ENCODE measurements at places on chromosomes 3 and 15.

DNA sequence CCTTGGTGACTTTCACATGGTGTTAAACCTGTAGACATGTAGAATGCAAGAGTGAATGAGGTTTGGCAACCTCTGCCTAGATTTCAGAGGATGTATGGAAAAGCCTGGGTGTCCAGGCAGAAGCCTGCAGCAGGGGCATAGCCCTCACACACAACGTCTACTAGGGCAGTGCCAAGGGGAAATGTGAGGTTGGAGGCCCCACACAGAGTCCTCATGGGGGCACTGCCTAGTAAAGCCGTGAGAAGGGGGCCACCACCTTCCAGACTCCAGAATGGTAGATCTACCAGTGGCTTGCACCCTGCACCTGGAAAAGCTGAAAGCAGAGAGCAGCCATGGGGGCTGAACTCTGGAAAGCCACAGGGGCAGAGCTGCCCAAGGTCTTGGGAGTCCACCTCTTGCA is 241.2 kb downstream of the KLF13 start:
- DNase-seq: no peak

DNA sequence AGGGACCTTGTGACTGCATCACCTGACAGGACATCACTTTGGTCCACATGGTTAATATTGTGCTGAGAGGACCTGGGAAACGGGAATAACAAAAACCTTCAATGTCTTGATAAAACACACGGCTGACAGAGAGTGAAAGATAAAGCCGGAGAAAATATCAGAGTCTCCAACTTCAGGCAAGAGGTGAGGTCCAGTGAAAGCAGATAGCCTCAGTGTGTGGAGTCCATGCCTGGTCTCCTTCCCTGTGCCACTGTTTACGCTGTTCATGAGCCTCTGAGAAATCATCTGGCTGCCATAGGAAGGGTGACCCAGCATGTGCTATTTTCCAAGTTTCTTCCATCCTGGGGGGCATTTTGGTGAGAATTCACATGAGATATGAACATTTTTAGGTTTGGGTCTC is 39.8 kb downstream of the CCR3 start:
- no peak for DNase-seq

- DNase-seq: no peak
Observed at GRCh38 chr3:109384164-109384563, 46.8 kb upstream of the DPPA4 start.

DNA sequence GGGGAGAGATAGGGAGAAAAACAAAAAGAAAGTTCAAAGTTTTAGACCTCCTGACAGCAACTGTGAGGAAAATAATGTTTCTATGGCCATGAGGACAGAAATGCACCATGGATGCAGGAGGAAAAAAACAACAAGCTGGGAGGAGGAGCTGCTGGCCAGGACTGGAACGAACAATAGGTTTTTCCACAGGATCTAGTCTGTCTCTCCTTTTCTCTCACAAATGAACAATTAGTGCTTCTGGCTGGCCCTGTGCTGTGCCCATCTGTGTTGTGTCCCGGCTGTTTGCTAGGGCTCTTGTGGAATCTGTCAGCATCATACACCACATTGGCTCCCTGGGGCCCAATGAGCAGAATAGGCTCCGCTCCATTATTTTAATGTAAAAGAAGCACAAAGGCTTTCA is 15.2 kb downstream of the GK5 start:
- no peak for DNase-seq

DNA sequence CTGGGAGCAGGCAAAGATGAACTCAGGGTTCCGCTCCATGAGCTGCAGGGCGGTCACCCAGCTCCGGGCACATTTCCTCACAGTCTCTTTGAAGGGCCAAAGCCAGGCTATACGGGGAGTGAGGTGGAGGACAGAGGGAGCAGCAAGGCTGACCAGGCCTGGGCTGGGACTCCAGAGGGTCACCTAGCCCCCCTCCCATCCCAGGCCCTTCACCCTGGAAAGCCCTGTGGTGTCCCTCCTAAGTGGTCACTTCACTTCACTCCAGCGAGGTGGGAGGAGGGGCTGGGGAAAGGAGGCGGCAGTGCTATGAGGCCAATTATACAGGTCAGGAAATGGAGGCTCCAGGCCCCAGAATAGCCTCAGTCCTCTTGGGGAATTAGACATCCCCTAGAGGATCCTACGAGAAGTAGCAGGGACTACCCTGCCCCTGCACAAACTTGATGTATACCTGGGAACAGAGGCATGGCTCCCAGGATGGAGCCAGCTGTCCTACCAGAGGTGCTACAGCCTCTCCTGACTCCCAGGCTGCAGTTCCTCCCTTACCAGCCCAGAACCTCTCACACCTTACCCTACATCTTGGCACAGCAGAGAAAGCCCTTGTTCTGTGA is 5.7 kb downstream of the MAN2C1 start:
- no peak for DNase-seq

- DNase-seq: no peak
Observed at GRCh38 chr3:141070727-141071357, 19.7 kb downstream of the SPSB4 start.

DNA sequence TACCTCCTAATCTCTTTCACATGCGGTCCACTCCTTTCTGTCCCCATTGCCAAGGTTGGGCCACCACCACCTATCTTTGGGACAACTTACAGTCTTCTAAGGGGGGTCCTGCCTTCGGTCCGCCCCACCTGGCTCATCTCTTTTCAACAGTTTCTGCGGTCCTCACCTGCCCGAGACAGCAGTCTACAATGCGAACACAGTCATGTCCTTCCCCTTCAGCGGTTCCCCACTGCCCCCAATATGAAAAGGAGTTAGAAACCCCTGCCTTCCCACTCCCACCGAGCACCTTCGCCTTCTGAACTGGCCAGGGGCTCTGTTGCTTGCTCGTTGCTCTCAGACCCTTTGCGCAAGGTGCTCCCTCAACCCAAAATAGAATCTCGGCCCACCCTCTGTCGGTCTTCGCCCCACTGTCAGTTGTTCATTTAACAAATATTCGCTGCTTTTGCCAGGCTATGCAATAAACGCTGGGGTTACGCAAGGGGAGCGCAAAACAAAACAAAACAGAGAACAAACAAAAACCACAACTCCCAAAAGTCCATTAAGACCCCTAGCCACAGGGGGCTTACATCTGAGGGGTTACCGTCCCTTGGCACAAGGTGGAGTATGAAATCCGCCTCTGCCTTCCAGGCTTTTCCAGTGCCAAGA is 611 bp upstream of the FANCI start:
- DNase-seq: peak; percentile 24

GRCh38 chr3:35739181-35739809 is 100.0 kb downstream of the ARPP21 start:
- DNase-seq: no peak

DNA sequence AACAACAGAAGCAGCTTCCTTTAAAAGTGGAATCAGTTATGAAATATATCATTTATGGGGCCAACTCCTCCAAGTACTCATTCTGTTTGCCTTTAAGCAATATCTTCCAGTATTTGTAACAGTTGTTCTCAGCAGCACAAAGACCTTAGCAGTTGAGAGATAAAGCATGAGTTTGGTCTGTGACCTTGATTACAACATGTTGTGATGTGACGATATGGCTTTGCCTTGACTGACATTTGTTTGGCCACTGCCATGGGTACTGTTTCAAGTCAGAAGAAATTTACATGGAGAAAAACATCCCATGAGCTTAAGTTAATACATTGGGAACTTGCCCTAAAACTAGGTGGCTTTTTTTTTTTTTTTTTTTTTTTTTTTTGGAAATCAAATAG is 175.1 kb upstream of the KBTBD8 start:
- no peak for DNase-seq

GRCh38 chr3:194306109-194306686 is 44.9 kb downstream of the CPN2 start:
- DNase-seq: no peak

DNA sequence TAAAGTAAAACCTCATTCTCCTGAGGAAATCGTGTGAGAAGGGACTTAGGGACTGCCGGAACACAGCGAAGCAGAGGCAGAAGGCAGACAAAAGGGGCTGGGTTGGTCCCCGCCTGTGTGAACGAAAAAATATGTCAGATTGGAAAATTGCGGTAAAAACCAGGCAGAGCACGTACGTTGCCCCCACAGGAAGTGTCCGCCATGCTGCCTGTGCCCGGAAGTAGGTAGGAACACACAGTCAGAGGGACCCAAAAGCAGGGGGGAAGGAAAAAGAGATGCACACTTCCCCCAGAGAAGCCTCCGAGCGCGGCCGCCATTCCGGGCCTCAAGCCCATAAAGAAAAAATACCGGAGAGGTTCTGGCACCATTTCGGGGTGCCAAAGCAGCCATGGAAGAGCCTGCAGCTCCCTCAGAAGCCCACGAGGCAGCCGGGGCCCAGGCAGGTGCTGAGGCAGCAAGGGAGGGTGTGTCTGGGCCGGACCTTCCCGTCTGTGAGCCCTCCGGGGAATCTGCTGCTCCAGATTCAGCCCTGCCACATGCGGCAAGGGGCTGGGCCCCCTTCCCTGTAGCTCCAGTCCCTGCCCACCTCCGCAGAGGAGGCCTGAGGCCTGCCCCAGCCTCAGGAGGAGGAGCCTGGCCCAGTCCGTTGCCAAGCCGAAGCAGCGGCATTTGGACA is at the start of gene MKRN3:
TSS of gene MKRN3 (plus strand) at position 280 of the 676 bp plus-strand sequence. CDS start at position 389, 109 bp downstream.
- peak; percentile 37 for DNase-seq
